ENCODE measurements at places on chromosomes 4 and X.

DNA sequence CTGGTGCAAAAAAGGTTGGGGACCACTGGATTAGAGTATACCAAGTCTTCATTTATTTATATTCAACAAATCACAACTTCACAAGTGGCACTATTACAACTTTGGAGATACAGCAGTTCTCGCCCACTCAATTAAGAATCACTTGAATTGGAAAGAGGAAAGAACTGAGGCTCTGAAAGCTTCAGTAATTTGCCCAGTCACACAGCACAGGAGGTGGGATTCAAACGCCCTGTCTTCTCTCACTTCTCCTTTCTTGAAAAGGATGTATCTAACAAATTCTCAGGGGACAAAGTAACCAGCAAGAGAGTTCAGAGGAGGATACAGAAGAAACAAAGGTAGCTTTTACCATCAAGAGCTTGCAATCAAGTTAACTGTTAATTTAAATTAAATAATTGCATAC lies 12.4 kb downstream of the SMIM14 start:
- H3K36me3 ChIP-seq: no peaks in the 10 kb centered on the region
- H3K27me3 ChIP-seq: no peaks in the 10 kb centered on the region
- no peak overlapping the region for H3K4me3 ChIP-seq
- H3K4me1 ChIP-seq: peaks cover 17% of the 10 kb centered on the region

- no peaks in the 10 kb centered on the region for H3K4me1 ChIP-seq
- H3K27me3 ChIP-seq: no peaks in the 10 kb centered on the region
- no peak for DNase-seq
- H3K4me3 ChIP-seq: no peak overlapping the region
Observed at GRCh38 chr4:76850010-76850441, 47.9 kb downstream of the SOWAHB start.

DNA sequence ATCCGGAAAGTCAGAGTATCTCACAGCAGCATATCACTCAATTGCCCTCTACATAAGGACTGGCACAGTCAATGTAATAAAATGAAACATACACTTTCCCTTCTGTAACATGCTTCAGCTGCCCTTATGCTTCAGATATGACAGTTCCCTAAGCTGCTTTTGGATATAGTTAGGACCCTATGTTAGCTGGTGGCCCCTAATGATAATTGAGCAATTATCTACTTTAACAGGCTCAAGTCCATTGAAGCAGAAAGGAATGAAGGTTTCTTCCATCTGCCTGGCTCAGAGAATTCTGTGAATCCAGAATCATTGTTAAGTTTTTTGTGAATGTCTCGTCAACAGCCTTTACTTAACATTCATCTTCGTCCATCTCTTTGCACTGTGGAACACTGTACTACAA lies 951.2 kb upstream of the DIAPH2 start:
- H3K36me3 ChIP-seq: no peaks in the 10 kb centered on the region
- H3K27me3 ChIP-seq: no peaks in the 10 kb centered on the region
- H3K27ac ChIP-seq: no peak overlapping the region
- DNase-seq: no peak

GRCh38 chr4:25211721-25212120 lies 22.1 kb upstream of the PI4K2B start:
- H3K4me3 ChIP-seq: no peak overlapping the region
- no peaks in the 10 kb centered on the region for H3K27me3 ChIP-seq
- no peak overlapping the region for H3K27ac ChIP-seq
- no peak for DNase-seq
- H3K36me3 ChIP-seq: no peaks in the 10 kb centered on the region

DNA sequence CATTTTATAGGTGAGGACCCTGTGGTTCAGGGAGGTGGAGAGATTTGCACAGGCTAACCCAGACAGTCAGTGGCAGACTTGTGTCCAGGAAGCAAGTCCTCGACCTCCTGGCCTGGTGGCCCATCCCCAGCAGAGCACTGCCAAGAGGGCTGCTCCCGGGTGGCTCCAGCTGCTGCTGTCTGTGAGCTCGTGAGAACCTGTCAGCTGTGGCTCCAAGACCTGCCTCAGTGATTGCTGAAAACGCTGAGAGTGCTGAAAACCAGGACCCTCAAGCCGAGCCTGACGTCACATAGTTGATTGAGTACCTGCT lies 74.2 kb downstream of the RTL9 start:
- no peak overlapping the region for H3K4me3 ChIP-seq
- no peak for DNase-seq
- H3K4me1 ChIP-seq: no peaks in the 10 kb centered on the region
- H3K27ac ChIP-seq: no peak overlapping the region

DNA sequence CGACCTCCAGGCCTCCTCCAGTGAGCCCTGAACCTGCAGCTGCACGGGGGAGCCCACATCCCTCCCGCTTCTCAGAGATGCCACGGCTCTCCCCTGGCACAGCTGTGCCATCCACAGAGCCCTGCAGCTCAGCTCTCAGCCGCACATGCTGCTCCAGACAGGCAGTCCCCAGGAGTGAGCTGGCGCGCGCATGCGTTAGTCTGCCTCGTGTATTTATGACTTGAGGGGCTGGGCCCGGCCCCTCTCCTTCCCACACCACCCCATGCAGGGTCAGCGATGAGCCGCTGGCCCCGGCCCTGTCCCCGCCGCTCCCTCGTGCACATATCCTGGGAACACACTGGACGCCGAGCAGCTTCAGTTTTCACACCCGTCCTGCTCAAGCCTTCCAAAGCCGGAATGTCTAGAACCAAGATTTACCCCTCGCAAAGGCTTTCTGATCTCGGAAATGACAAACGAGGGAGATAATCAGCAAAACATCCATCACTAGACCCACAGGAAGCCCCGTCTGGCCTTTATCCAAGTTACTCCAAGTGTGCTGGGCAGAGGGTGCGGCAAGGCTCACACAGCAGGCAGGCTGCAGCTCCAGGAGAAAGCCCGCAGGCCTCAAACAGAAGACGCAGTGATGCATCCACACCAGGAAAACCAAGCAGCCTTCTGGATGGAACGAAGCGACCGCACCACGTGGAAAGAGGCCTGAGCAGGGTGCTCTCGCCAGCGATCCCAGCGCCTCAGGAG lies 24.3 kb downstream of the GAK start:
- no peak for DNase-seq
- no peak overlapping the region for H3K4me3 ChIP-seq
- no peak overlapping the region for H3K27ac ChIP-seq
- no peaks in the 10 kb centered on the region for H3K27me3 ChIP-seq

GRCh38 chr4:54550395-54551171 lies 107.2 kb upstream of the KIT start:
- no peak overlapping the region for H3K4me3 ChIP-seq
- H3K27ac ChIP-seq: no peak overlapping the region
- no peaks in the 10 kb centered on the region for H3K27me3 ChIP-seq
- DNase-seq: no peak
- H3K36me3 ChIP-seq: no peaks in the 10 kb centered on the region

DNA sequence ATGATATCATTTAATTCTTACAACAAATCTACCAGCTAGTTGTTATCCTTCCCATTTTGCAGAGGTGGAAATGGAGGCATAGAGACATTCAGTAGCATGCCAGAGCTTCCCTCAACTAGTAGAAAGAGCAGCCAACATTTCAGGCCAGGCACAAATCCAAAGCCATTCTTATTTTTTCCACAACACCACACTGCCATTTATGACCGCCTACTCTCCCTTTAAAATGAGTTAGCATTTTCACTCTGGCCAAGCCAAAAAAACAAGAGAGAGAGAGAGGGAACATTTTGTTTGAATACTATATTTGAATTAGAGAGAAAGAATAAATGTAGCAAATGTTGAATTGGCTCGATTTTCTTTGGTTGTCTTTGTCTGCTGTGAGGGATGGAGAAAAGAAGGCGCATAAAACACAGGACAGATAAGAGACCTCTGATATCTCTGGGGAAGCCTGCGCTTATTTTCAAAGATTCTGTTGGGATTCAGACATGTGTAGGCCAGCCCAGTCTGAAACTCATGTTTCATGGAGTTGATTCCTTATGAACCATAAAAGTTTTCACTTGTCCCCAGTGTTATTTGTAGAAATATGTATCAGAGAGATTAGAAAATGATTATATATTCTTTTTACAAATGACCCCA lies 265.7 kb downstream of the RAB28 start:
- no peaks in the 10 kb centered on the region for H3K27me3 ChIP-seq
- H3K4me1 ChIP-seq: peaks cover 14% of the 10 kb centered on the region
- no peak overlapping the region for H3K4me3 ChIP-seq
- DNase-seq: no peak

- no peak for DNase-seq
- H3K4me1 ChIP-seq: no peaks in the 10 kb centered on the region
- no peaks in the 10 kb centered on the region for H3K27me3 ChIP-seq
- no peak overlapping the region for H3K27ac ChIP-seq
- H3K36me3 ChIP-seq: no peaks in the 10 kb centered on the region
- H3K4me3 ChIP-seq: no peak overlapping the region
Observed at GRCh38 chr4:156913234-156913633, 58.4 kb downstream of the PDGFC start.

GRCh38 chr4:129094347-129094746 lies 1.0 kb upstream of the SCLT1 start:
- no peaks in the 10 kb centered on the region for H3K27me3 ChIP-seq
- peak overlapping the region; percentile 97 for H3K27ac ChIP-seq
- peaks cover 28% of the 10 kb centered on the region for H3K4me1 ChIP-seq
- peak overlapping the region; percentile 91 for H3K4me3 ChIP-seq
- no peak for DNase-seq
- no peaks in the 10 kb centered on the region for H3K36me3 ChIP-seq

GRCh38 chr4:141142423-141142822 lies 9.2 kb upstream of the RNF150 start:
- no peak overlapping the region for H3K27ac ChIP-seq
- no peaks in the 10 kb centered on the region for H3K36me3 ChIP-seq
- DNase-seq: no peak
- peaks cover 5% of the 10 kb centered on the region for H3K4me1 ChIP-seq
- H3K4me3 ChIP-seq: no peak overlapping the region

GRCh38 chr4:164906368-164906767 lies 29.4 kb downstream of the APELA start:
- H3K4me1 ChIP-seq: no peaks in the 10 kb centered on the region
- no peak overlapping the region for H3K27ac ChIP-seq
- H3K4me3 ChIP-seq: no peak overlapping the region
- H3K36me3 ChIP-seq: no peaks in the 10 kb centered on the region
- H3K27me3 ChIP-seq: no peaks in the 10 kb centered on the region

DNA sequence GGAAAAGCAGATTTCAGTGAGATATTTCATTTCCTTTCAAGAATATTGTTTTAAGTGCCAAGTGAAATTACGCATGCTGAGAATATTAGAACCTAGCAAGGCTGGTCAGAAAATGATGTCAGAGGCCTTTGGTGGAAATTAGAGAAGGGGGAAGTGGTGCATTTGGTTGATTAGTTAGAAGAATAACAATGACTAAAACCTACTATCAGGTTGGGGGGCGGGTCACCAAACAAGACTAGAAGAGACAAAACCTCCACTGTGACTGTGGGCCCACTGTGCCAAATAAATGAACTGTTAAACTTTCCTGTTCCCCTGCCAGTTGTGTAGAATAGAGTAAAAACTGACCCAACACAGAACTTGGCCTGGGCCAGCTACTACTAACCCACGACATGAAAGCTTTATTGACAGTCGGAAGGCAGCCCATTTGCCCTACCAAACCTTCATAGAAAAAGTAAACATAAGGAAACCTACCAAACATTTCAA lies 2.9 kb downstream of the RAPGEF2 start:
- peaks cover 40% of the 10 kb centered on the region for H3K4me1 ChIP-seq
- H3K27me3 ChIP-seq: no peaks in the 10 kb centered on the region
- no peak overlapping the region for H3K27ac ChIP-seq
- H3K4me3 ChIP-seq: peak overlapping the region; percentile 94
- H3K36me3 ChIP-seq: no peaks in the 10 kb centered on the region

DNA sequence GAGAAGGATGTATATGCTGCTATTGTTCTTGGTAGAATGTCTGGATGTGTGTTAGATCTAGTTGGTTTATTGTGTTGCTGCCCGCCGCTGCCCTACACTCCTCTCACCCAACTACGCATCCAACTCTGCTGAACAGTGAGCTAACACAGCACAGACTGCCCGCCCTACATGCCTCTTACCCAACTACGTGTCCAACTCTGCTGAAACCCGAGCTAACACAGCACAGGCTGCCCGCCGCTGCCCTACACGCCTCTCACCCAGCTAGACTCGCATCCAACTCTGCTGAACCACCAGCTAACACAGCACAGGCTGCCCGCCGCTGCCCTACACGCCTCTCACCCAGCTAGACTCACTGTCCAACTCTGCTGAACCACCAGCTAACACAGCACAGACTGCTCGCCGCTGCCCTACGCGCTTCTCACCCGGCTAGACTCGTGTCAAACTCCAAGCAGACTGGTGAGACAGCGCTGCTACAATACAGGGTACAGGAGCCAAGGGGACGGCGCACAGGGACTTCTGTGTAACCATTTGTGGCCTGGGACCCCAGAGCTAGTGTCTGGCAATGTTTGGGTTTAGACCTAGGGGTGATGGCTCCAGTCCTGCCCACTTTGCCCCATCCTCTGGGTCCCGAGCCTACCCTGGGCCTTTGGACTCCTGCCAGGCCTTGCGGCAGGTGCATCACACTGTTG lies 11.6 kb upstream of the CTBP1 start:
- H3K4me3 ChIP-seq: no peak overlapping the region
- no peak overlapping the region for H3K27ac ChIP-seq
- H3K4me1 ChIP-seq: no peaks in the 10 kb centered on the region
- no peak for DNase-seq
- H3K36me3 ChIP-seq: no peaks in the 10 kb centered on the region

DNA sequence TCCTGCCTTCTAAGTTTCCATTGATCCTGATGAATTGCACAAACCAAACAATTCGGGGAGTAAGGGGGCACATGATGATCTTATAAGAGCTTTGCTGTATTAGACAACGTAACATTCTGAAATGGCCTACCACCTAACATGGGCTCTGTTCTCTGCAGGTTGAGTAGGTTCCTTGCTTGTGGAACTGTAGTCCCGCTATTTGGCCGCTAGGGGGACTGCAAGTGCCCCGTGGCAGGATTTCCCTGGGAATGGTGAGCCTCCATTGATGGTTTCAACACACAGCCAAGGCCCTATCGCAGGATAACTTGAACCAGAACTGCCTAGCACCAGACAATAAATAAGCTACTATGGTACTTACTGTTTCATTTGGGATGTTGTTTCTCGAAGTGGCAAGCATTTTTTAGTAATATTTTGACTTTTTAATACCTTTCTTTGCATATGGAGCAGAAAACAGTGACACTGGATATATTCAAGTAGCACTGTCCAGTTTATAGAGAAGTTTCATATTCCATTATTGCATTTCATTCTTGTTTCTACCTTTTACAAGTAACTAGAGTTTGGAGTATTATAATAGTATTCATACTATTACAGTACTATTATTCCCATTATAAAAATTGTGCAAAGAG lies 11.9 kb downstream of the AR start:
- no peak overlapping the region for H3K4me3 ChIP-seq
- H3K36me3 ChIP-seq: no peaks in the 10 kb centered on the region
- no peak overlapping the region for H3K27ac ChIP-seq

GRCh38 chr4:115740806-115741205 lies 627.4 kb upstream of the NDST4 start:
- H3K36me3 ChIP-seq: no peaks in the 10 kb centered on the region
- no peak for DNase-seq

- no peak for DNase-seq
- H3K4me1 ChIP-seq: no peaks in the 10 kb centered on the region
- no peak overlapping the region for H3K27ac ChIP-seq
- H3K36me3 ChIP-seq: no peaks in the 10 kb centered on the region
Observed at GRCh38 chrX:39261446-39262147, 460.3 kb downstream of the MID1IP1 start.
